ENCODE measurements at places on chromosomes 13 and 19.

- no peak for DNase-seq
Measured at GRCh38 chr13:110047496-110047895, 259.5 kb downstream of the COL4A1 start.

- DNase-seq = no peak
Measured at GRCh38 chr13:37587236-37587635, 11.3 kb downstream of the POSTN start.

GRCh38 chr13:51645761-51646670, 61.8 kb downstream of the WDFY2 start:
- no peak for DNase-seq

GRCh38 chr19:3554254-3555083, 2.9 kb downstream of the MFSD12 start:
- DNase-seq = peak; percentile 46

- DNase-seq = peak; percentile 3
Measured at GRCh38 chr19:35458731-35459391, 10.8 kb downstream of the FFAR2 start.

DNA sequence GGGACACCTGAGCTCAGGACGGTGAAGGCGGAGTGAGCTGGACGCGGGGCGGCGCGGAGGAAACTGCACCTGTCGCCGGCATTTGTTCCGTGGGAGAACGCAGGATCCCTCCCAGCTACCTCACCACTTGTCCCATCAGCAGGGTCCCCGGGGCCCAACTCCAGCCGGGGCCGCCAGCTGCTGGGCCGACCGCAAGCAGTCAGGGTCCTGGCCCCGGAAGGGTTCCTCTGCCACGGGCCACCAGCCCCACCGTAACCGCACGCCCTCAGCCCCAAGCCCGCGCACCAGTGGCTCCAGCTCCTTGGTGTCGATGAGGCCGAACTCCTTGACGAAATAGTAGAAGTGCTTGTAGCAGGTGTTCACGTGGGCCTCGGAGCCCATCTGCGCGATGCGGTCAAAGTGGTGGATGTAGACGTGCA, 19.6 kb downstream of the MOB3A start:
- DNase-seq = no peak

DNA sequence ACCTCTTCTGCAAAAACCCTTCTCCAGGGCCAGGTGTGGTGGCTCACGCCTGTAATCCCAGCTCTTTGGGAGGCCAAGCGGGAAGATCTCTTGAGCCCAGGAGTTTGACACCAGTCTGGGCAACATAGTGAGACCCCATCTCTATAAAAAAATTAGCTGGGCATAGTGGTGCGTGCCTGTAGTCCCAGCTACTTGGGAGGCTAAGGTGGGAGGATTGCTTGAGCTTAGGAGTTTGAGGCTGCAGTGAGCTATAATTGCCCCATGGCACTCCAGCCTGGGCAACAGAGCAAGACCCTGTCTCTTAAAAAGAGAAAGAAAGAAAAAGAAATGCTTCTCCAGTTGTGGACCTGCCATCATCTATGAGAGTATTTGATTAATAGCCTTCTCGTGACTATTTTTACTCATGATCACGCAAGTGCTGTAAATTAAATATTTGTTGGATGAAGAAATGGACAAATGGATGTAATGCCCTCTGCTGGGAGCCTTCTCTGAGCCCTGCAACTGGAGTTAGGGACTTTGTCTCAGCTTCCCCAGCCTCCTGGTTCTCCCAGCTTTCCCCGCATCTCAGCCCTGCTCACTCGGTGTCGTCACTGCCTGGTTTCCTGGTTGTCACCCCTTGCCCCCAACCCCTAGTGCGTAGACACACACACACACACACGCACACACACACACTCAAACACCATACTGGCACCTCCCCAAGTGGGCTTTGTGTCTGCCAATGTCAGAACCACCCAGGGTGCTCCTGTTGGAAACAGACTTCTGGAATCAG, 12.2 kb downstream of the WIZ start:
- no peak for DNase-seq

- DNase-seq = no peak
Measured at GRCh38 chr19:5271145-5271544, 69.5 kb downstream of the PTPRS start.

DNA sequence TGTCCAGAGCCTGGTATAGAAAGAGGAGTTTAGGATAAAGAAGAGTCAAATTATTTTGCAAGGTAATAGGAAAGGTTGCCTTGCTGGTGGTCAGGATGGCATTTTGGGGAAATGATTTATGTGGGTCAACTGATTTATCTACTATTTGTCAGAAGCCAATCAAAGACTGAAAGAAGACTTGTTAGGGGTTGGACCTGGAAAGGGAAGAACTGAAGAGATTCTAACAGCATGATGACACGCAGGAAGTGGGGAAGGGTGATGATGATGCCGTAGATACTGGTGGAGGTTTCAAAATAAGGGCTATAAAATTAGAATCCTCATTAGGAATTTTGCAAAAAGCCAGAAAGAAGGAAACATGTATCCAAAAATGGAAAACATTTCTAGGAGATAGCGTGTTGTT, 60.7 kb upstream of the FGF14 start:
- DNase-seq = no peak

GRCh38 chr13:40193286-40194223, 472.9 kb downstream of the FOXO1 start:
- peak; percentile 64 for DNase-seq

GRCh38 chr19:6737873-6738786, 750 bp upstream of the GPR108 start:
- DNase-seq = peak; percentile 100

DNA sequence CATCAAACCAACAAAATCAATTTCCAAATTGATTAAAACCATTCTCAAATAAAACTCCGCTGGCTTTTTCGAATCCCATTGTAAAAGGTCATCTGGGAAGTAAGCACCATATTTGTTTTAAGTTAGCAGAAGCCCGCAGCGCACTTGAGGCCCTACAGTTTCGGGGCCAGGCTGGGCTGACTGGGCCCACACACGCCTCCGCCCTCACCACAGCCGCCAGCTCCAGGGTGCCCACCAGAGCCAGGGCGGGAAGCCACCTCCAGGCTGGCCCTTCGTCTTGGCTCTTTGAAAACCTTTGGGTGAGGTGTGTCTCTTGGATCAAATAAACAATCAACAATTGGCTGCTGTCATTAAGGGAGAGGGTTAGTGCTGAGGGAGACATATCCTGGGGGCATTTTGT, 133.3 kb downstream of the SOX1 start:
- DNase-seq = no peak

GRCh38 chr19:31214086-31214485, 135.2 kb downstream of the TSHZ3 start:
- peak; percentile 17 for DNase-seq

DNA sequence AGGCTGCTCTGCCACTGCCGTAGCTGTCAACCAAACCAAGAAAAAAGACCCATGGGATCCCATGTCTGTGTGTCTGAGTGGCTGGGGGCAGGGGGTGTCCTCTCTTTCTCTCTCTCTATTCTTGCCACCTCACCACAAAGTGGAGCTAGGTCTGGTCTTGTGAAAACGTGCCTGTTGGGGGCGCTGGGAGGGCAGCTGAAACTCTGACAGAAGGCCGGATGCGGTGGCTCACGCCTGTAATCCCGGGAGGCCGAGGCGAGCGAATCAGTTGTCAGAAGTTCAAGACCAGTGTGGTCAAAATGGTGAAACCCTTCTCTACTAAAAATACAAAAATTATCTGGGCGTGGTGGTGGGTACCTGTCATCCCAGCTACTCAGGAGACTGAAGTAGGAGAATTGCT, 29.2 kb downstream of the ZNF146 start:
- no peak for DNase-seq

GRCh38 chr19:46201454-46202310, 27.9 kb upstream of the IGFL1 start:
- DNase-seq = no peak

DNA sequence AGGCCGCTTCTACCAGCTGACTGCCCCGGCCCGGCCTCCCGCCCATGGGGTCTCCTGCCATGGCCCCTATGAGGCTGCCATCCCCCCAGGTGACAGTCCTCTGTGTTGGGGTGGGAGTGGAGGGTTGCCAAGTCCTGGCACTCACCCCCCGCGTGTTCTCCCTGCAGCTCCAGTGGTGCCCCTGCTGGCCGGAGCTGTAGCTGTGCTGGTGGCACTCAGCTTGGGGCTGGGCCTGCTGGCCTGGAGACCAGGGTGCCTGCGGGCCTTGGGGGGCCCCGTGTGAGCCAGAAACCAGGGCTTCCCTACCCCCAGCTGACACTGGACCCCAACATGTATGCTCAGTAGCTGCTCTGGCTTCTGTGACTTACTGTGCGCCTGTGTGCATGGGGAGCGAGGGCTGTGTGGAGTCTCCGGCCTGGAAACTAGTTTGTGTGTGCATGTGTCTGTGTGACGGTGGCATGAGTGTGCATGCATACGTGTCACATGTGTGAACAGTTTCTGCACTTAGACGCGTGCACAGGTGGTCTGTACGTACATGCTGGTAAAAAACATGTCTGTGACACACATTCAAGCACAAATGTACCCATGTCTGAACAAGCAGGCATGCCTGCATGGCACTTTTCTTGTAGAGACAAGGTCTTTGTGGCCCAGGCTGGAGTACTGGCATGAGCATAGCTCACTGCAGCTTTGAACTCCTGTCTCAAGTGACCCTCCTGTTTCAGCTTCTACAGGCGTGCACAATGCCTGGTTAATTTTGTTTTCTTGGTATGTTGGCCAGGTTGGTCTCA, 4.9 kb downstream of the ACP4 start:
- no peak for DNase-seq

- DNase-seq = no peak
Measured at GRCh38 chr19:31220540-31220939, 128.7 kb downstream of the TSHZ3 start.

DNA sequence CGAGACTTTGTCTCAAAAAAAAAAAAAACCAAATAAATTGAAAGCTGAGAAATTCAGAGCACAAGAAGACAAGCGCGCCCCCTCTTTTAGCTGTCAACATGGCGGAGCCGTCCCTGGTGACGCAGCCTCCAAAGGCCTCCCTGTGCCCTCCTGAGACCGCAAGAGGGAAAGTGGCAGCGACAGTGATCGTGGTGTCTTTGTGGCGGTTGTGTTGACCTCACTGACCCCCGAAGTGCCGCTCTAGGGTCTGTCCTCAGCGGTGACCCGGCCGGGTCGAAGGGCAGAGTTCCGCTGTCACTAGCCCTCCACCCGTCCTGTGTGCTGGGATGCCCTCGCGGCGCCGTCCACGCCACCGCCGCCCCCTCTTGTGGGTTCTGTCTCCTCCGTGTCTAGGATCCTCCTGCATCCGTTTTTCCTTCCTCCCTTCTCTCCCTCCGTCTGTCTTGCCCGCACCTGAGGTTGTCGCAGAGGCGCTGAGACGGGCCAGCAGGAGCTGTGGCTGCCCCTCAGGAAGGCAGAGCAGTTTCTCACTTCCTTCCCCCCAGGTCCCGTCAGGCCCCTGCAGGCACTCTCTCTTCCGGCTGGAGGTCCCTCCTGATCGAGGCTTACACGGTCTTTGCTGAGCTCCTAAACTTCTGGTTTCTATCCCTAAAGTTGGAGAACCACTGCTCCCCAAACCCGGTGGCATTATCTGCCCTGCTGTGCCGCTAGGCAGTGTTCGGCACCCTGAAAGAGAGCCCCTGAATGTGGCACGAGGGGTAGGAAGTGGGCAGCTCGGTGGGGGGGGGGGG, 7.2 kb downstream of the UHRF1 start:
- DNase-seq = no peak

DNA sequence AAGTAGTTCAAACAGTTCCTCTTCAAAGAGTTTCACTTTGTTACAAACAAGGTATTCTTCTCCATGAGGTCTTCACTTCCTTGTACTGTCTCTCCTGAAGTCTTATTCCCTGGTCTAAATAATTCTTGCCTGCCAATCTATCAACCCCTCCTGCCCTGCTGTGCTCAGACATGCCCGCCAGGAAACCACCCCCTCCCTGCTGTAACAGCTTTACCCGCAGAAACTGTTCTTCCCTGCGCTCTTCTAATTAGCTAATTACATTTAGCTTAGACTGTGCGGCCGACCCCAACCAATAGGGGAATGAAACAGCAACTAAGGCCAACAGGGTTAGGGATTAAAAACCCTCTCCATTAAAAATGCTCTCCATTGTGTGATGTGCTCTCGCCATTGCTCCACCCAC, 46.7 kb downstream of the ZNF846 start:
- no peak for DNase-seq

- peak; percentile 76 for DNase-seq
Measured at GRCh38 chr13:41833831-41834230, 127.1 kb downstream of the VWA8 start.

DNA sequence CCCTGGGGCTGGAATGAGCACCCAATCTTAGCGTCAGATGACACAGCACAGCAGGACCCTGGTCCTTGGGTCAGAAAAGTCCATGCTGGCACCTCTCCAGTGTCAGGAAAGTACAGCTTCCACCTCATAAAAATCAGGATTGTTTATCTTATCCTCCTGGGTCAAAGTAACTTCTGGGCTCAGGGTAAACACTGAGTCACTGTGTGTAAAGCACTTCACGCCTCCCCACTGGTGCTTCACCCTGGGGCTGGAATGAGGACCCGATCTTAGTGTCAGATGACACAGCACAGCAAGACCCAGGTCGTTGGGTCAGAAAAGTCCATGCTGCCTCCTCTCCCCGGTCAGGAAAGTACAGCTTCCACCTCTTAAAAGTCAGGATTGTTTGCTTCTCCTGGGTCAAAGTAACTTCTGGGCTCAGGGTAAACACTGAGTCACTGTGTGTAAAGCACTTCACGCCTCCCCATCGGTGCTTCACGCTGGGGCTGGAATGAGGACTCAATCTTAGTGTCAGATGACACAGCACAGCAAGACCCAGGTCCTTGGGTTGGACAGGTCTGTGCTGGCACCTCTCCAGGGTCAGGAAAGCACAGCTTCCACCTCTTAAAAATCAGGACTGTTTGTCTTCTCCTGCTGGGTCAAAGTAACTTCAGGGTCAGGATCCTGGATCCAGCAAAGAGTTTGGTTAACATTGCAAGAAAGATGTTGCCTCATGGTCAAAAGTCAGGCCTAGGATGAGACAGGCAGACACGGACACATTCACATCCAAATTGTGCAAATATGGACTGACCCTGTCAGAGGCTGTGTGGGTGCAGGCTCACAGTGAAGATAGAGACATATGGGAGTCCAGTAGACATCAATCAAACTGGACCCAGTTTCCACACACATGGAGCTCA, 39.2 kb upstream of the CYP2A7 start:
- no peak for DNase-seq

GRCh38 chr19:40721936-40722661, 5.2 kb downstream of the ITPKC start:
- peak; percentile 85 for DNase-seq

- DNase-seq = no peak
Measured at GRCh38 chr13:67369895-67370660, 139.9 kb upstream of the PCDH9 start.

- DNase-seq = no peak
Measured at GRCh38 chr13:23679220-23679619, 109.0 kb downstream of the TNFRSF19 start.

- no peak for DNase-seq
Measured at GRCh38 chr13:26179344-26179743, 42.8 kb downstream of the RNF6 start.

All from dermis microvascular lymphatic vessel endothelial cell (primary cell).